Activated T-helper 1 cell treated with anti-CD3 and anti-CD28 coated beads, Interleukin-12 subunit alpha, Interleukin-12 subunit beta, Interleukin-2, Interleukin-4 antibody, amounts not matched to agents 30 ng/mL and 10 ng/mL and 1 ng/mL, durations not matched to agents 14 hours and 24 hours and 36 hours (primary cell): ENCODE measurements at places on chromosomes 12 and 14.
A peak's percentile ranks its signal among the peaks of the same experiment; 100 is the strongest.

GRCh38 chr12:30278401-30278800 is 417.3 kb downstream of the IPO8 start:
- no peaks in the 10 kb centered on the region for H3K27me3 ChIP-seq
- no peak overlapping the region for H3K4me3 ChIP-seq
- no peaks in the 10 kb centered on the region for H3K4me1 ChIP-seq

DNA sequence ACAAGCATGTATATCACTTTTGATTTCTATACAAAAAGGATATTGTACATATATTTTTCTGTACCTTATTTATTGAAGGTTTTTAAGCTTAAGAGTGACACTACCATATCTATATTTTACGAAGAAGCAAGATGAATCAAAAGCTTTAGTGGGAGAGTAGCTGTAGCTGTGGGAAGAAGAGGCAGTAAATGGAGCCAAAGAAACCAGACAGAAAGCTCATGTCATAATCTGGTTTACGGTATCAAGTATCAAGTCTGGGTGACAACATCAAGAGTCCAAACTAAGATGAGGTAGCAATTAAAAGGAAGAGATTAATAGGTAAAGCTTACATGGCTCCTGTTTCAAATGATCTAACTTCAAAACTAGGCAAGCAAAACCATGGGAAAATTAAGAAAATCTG is 54.8 kb downstream of the CEP83 start:
- no peak overlapping the region for H3K27ac ChIP-seq
- H3K27me3 ChIP-seq = no peaks in the 10 kb centered on the region
- no peak overlapping the region for H3K4me3 ChIP-seq
- H3K36me3 ChIP-seq = peaks cover 23% of the 10 kb centered on the region

- no peak overlapping the region for H3K4me3 ChIP-seq
- DNase-seq = no peak
- no peak overlapping the region for H3K27ac ChIP-seq
These were observed 23.8 kb downstream of the CMAS start for GRCh38 chr12:22069851-22070250.

DNA sequence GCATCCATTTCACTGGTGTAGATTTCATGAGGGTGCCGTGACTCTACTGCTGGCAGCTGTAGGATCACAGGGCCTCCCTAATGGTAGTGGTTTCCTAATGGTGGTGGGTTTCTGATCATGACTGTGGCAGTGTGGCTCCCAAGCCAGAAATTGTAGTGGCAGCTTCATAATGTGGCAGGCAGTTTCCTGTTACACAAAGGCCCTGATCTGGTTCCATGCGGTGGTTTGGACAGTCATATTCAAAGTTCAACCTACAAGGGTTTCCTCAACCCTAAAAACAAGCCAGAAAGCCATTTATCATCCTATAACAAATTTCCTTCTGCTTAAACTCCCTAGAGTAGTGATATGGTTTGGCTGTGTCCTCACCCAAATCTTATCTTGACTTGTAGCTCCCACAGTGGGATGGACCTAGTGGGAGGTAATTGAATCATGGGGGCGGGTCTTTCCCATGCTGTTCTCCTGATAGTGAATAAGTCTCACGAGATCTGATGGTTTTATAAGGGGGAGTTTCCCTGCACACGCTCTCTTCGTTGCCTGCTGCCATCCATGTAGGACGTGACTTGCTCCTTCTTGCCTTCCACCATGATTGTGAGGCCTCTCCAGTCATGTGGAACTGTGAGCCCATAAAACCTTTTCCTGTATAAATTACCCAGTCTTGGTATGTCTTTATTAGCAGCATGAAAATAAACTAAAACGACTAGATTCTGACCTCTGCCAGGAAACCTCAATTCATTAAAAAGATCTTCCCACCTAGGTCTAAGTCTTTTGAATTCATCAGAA is 257.1 kb downstream of the EFCAB11 start:
- H3K27ac ChIP-seq = peak overlapping the region; percentile 5
- peaks cover 4% of the 10 kb centered on the region for H3K27me3 ChIP-seq
- peaks cover 35% of the 10 kb centered on the region for H3K4me1 ChIP-seq
- H3K36me3 ChIP-seq = peaks cover 3% of the 10 kb centered on the region
- no peak for DNase-seq

DNA sequence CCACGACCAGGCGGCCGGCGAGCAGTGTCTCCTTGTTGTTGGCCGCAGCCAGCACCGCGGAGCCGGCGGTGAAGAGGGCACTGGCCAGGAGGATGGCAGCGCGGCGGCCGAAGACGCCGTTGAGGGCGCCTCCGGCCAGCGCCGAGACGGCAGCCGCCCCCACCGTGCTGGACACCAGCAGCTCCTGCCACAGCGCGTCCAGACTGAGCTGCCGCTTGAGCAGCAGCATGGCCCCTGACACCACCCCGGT is 691 bp downstream of the SLC2A13 start:
- peaks cover 30% of the 10 kb centered on the region for H3K4me1 ChIP-seq
- peak; percentile 3 for DNase-seq
- no peaks in the 10 kb centered on the region for H3K36me3 ChIP-seq
- H3K27me3 ChIP-seq = peaks cover 41% of the 10 kb centered on the region
- H3K27ac ChIP-seq = no peak overlapping the region

DNA sequence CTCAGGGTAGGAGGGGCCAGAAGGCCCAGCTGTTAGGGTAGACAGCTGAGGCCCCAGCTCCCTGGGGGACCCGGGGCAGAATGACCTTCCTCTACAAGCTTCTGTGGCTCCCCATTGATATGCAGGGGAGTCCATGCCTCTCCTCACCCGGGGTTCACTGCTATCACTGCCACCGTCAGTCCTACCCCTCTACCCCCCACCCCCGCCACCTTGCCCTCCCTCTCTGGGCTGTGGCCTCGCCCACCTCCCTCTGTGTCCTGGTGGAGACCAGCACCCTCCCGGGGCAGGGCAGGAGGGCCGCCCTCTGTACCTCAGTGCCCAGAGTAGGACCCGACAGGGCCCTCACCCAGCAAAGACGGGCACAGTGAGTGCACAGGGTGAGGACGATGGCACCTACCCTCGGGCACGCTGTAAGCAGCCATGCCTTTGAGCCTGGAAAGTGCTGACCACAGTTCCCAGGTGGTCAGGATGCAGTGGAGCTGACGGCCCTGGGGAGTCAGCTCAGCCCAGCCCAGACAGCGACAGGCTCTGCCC is 88.4 kb upstream of the SFSWAP start:
- DNase-seq = no peak
- peaks cover 3% of the 10 kb centered on the region for H3K36me3 ChIP-seq
- no peak overlapping the region for H3K4me3 ChIP-seq
- no peaks in the 10 kb centered on the region for H3K4me1 ChIP-seq

DNA sequence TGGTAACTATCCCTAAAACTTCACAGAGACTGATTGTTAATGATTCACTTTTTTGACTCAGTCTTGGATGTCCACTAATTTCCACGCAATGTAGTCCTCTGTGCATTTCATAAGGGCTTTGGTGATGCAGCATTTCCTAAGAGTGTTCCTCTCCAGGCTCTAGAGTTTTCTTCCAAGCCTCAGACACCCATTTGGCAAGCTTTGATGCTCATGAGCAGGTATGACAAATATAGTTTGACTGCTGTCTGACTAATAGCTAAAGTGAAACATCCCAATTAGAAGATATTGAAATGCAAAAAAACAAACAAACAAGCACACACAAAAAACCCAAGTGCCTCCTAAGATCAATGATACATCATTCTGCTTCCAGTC is 1.5 kb upstream of the VAMP1 start:
- H3K36me3 ChIP-seq = peaks cover 28% of the 10 kb centered on the region

DNA sequence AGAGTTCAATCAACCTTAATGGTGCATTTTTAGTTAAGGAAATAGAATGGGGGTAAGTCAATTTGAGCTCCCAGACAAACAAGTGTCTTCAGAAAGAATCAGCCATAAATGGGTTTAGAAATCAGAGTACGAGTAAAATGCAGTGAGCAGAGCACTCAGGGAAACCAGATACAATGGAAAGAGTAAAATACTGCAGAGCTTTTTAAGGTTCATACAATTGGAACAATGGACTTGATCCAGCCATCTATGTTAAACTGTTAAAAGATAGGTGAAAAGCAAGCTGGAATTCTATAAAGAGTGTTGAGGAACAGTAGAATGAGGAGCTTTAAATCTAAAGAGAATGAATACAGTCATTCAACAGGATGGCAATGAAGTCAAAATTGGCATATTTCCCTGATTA is 23.8 kb upstream of the PCNX4 start:
- H3K4me1 ChIP-seq = no peaks in the 10 kb centered on the region
- no peaks in the 10 kb centered on the region for H3K36me3 ChIP-seq
- no peak overlapping the region for H3K4me3 ChIP-seq

GRCh38 chr12:76198839-76199238 is 114.4 kb upstream of the NAP1L1 start:
- H3K4me3 ChIP-seq = no peak overlapping the region
- H3K36me3 ChIP-seq = no peaks in the 10 kb centered on the region
- no peaks in the 10 kb centered on the region for H3K4me1 ChIP-seq
- H3K27ac ChIP-seq = no peak overlapping the region
- no peak for DNase-seq

GRCh38 chr14:65639216-65639615 is 226.7 kb downstream of the FUT8 start:
- no peak overlapping the region for H3K4me3 ChIP-seq
- H3K27ac ChIP-seq = peak overlapping the region; percentile 33
- H3K4me1 ChIP-seq = peaks cover 49% of the 10 kb centered on the region
- no peak for DNase-seq
- H3K27me3 ChIP-seq = no peaks in the 10 kb centered on the region

- H3K36me3 ChIP-seq = no peaks in the 10 kb centered on the region
- no peak overlapping the region for H3K4me3 ChIP-seq
These were observed 35.7 kb downstream of the CDC42BPB start for GRCh38 chr14:103021684-103022001.

DNA sequence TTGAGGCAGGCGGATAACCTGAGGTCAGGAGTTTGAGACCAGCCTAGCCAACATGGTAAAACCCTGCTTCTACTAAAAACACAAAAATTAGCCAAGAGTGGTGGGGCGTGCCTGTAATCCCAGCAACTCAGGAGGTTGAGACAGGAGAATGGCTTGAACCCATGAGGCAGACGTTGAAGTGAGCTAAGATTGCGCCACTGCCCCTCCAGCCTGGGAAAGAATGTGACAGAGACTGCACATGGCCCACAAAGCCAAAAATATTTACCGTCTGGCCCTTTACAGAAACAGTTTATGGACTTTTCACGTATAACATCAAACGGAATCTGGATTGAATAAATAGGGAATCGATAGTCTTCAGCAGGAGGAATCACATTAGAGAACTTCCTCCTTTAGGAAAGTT is 3.5 kb downstream of the RSRC2 start:
- peaks cover 51% of the 10 kb centered on the region for H3K36me3 ChIP-seq
- H3K27ac ChIP-seq = peak overlapping the region; percentile 15
- peak overlapping the region; percentile 94 for H3K4me3 ChIP-seq
- H3K27me3 ChIP-seq = no peaks in the 10 kb centered on the region
- H3K4me1 ChIP-seq = peaks cover 64% of the 10 kb centered on the region
